ENCODE measurements at places on chromosomes 7 and 10.

- peak; percentile 13 for DNase-seq
Measured at GRCh38 chr10:97640868-97641811, 669 bp downstream of the PI4K2A start.

- DNase-seq: no peak
Measured at GRCh38 chr10:49304137-49304536, 5.2 kb downstream of the C10orf71 start.

- no peak for DNase-seq
Measured at GRCh38 chr7:157404845-157405481, 68.2 kb downstream of the DNAJB6 start.

DNA sequence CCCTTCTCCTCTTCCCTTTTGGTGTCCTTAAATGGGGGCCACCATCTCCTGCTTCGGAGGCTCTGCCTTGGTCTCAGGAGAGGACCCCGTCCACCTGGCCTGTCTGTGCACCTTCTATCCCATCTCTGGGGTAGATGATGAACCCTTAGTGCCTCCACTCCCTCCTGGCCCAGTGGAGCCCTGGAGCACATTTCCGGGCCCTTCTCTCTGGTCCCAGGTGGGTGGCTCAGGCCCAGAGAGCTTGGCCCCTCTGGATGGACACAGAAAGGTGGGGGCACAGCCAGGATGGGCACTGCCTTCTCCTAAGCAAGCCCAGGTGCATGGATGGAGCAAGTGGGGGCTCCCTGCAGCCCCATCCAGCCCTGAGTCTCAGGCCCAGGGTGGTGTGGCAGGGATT, 121.4 kb upstream of the RET start:
- no peak for DNase-seq

DNA sequence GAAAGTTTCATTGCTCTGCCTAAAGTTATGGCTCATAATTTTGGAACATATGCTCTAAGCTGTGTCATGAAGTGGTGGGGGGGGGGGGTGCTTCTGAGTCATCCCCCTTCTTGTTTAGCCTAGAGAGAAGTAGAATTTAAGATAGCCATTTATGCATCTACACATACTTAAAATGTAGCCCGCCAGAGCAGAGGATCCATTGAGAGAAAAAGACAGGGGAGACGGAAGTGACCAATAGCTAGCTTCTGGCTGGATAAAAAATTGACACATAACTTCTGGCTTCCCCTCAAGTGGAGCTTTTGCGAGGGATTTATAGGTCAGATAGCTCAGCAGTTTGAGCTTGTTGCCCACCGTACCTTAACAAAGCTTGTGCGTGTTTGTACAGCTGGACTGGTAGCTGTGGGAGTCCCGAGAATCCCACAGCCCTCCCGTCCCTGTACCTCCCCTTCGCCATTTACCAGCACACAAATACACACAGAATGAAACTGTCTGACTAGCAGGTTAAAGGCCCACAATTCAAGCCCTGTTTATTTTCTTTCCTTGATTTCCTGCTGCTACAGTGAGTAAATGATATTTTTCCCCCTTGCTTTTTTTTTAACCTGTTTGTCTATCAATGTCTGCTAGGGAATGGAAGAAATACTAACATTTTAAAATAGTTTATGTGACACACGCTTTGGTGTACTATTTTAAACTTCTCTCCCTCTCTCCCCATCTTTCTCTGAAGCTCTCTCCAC, 232.6 kb upstream of the FERD3L start:
- DNase-seq: no peak

DNA sequence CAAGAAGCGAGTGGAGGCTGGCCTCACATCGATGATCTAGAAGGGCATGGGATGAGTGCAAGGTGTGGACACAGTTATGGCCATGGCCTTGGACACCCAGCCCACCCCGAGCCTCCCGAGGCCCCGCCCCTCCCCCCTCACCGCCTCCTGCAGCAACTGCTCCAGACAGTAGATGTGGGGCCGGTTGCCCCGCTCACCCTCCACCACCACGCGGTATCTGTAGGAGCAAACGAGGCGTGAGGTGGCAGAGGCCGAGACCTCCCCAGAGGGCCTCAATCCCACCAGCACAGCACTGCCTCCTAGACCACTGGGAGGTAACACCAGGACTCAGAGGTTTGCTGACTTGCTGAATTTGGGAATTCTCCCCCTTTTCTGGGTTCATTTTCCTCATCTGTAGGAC, 37.6 kb downstream of the SLC29A4 start:
- no peak for DNase-seq

- no peak for DNase-seq
Measured at GRCh38 chr10:34217524-34217923, 597.6 kb downstream of the PARD3 start.

DNA sequence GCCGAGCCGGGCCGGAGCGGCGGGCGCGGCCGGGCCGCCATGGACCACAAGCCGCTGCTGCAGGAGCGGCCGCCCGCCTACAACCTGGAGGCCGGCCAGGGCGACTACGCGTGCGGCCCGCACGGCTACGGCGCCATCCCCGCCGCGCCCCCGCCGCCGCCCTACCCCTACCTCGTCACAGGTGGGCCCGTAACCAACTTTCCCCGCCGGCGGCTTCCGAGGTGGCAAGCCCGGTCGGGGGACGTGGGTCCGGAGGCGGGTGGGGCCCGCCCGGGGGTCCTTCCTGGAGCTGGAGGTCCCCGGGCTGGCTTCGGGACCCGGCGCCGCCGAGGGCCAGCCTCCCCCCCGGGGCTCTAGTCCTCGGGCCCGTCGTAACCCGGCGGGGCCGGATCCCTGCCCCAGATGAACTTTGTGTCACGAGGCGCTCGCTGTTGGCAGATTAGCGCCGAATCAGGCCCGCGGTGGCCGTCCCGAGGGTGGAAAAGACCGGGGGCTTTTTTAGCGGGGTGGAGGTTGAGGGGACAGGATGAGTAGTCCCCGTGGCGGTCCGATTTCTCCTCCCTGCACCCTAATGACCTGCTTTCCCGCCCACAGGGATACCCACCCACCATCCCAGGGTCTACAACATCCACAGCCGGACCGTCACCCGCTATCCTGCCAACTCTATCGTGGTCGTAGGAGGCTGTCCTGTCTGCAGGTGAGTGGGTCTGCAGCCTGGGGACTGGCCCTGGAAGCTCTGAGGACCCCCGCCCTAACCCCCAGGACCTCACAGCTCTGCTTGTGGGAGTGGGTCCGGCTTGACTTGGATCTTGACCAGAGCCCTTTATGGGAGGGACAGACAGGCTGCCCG, 496 bp downstream of the BRI3 start:
- DNase-seq: no peak

- no peak for DNase-seq
Measured at GRCh38 chr10:129945941-129946760, 17.9 kb downstream of the EBF3 start.

GRCh38 chr10:23060918-23061317, 34.5 kb upstream of the MSRB2 start:
- DNase-seq: no peak

GRCh38 chr10:131890276-131891195, 10.3 kb upstream of the PPP2R2D start:
- no peak for DNase-seq

GRCh38 chr7:93228302-93228701, 2.0 kb upstream of the HEPACAM2 start:
- no peak for DNase-seq

- DNase-seq: no peak
Measured at GRCh38 chr10:88110822-88111221, 247.4 kb downstream of the PTEN start.

DNA sequence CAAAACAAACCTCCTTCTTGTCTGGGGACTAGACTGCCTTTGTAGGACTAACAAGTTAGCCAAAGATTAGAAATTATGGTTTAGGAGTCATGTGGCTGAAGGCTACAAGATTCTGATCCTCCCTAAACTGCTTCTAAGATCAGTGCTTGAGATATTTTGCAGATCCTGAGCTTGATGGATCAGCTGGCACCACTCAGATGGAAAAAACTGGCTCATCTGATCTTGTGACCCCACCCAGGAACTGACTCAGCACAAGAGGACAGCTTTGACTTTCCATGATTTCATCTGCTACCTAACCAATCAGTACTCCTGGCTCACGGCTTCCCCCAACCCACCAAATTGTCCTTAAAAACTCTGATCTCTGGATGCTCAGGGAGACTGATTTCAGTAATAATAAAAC, 271.5 kb upstream of the TAC1 start:
- DNase-seq: no peak

- DNase-seq: no peak
Measured at GRCh38 chr10:126114884-126115555, 218.7 kb downstream of the FANK1 start.

GRCh38 chr10:89118091-89118490, 89.0 kb downstream of the CH25H start:
- DNase-seq: no peak

- DNase-seq: no peak
Measured at GRCh38 chr10:97736403-97736901, 476 bp upstream of the ZFYVE27 start.

- DNase-seq: no peak
Measured at GRCh38 chr10:68594405-68594804, 34.3 kb downstream of the TET1 start.

DNA sequence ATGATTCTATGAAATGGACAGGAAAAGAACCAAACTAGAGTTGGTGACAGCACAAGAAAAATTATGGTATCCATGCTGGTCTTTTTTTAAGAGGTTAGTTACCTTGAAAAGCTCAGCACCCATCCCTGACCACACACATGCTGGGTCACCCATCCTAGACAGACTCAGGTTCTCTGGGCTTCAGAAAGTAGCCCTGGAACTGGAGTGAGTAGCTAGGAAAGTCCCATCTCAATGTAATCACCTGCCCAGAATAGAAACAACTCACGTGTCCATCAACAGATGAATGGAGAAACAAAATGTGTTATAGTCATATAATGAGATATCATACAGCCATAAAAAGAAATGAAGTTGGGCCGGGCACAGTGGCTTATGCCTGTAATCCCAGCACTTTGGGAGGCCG, 37.0 kb downstream of the GSDME start:
- DNase-seq: no peak

GRCh38 chr7:129047761-129048160, 7.2 kb downstream of the TNPO3 start:
- no peak for DNase-seq

DNA sequence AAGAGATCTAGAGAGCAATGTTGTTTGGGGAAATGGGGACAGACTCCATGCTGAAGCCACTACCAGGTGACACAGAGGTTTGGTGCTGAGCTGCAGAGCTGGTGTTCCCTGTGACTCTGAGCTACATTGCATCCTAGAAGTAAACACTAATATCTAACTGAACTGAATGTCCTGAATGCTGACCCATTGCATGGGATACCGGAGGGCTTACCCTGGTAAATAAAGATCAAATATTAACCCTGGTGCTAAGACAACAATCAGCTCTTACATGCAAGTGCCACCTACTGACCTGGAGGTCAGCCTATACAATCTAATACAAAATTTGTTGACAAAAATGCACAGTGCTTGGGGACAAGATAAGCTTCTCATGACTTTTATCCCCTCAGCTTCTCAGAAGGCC, 851.3 kb upstream of the KCND2 start:
- no peak for DNase-seq

DNA sequence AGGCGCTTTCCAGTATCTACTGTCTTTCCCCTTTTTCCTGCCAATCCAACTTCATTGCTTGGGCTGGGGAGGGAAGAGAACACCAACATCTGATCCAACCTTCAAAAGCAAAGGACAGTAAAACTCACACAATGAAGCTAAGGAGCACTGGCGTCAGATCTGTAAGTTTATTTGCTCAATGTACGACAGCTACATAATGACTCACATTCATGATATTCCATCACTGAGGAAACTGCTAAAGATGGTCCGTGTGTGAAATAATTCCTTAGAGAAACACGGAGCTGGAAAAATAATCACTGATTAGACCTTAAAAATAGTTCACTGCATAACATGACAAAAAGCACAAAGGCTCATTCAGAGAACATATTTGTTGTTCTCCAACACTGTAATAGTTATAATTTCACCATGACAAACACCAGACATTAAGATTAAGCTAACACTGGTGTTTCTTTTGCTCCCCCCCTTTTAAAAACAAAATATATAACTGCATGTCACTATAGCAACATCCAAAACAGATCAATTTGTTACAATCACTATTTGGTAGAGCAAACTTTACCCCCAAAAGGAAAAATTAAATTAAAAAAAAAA, 24.3 kb downstream of the HSPB1 start:
- DNase-seq: no peak

DNA sequence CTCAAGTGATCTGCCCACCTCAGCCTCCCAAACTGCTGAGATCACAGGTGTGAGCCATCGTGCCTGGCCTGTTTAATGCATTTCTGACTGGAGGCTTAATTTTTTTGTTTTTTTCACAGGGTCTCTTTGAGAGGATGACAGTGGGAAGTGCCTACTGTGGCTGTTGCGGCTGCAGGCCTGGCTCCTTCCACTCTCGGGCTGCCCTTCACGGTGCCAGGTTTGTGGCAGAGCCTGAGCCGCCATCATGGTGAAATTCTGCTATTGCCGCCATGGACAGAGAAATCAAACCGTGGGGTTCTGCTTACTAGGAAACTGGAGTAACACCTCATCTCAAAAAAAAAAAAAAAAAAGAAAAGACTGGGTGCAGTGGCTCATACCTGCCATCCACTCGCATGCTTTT, 142.7 kb downstream of the CAMK1D start:
- no peak for DNase-seq

DNA sequence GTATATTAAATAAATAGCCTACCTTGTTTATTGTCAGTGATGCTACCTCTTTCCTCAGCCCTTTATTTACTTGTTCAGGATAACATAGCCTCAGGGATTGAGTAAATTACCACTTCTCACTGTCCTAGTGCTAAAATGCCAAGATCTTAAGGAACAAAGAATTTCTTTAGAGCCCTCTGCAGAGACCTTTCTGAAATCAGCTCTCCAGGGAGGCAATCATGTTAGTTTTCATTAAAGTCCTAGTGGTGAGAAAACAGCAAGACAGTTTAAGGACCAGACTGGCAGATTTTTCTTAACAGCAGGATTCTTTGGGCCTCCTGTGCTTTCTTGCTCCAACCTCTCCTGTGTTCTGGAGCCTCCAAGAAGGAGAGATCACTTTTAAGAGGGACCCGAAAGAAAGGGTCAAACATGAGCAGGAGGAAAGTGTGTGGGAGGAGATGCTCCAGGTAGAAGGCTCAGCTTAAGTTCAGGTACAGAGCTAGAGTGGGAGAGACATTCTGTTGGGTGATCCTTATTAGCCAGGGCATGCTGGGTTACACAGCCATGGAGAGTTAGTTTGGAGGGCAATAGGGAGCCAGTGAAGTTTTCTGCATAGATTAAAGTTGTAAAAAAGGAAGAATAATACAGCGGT, 1.2 kb upstream of the PLCE1 start:
- no peak for DNase-seq

DNA sequence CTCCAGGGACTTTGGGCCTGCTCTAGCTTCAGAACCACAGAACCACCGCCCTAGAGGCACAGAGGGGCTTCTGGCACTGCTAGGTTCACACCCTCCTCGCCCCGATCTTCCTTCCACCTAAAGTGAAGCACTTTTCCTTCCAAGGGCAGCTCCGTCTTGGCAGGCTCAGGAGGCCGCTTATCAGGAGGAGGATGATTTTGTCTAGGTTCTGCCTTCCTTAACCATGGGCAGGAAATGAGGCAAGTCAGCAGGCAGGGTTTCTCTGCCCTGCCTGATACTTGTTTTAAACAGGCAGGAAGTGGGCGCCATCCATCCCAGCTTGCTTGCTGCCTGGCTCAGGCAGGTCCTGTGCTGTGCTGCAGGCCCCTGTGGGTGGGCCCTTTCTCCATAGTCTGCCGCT, 8.3 kb upstream of the ATP6V0E2 start:
- peak; percentile 83 for DNase-seq

GRCh38 chr7:68862736-68863135, 735.5 kb upstream of the AUTS2 start:
- no peak for DNase-seq

GRCh38 chr7:100865372-100865911, 1.7 kb upstream of the TRIP6 start:
- DNase-seq: no peak

- DNase-seq: no peak
Measured at GRCh38 chr7:14242175-14242574, 252.7 kb upstream of the ETV1 start.

All from CD8-positive, alpha-beta T cell (primary cell).